ENCODE measurements at places on chromosomes 2 and 18.

GRCh38 chr18:58087928-58088690 is 44.1 kb downstream of the NEDD4L start:
- DNase-seq = peak; percentile 2

DNA sequence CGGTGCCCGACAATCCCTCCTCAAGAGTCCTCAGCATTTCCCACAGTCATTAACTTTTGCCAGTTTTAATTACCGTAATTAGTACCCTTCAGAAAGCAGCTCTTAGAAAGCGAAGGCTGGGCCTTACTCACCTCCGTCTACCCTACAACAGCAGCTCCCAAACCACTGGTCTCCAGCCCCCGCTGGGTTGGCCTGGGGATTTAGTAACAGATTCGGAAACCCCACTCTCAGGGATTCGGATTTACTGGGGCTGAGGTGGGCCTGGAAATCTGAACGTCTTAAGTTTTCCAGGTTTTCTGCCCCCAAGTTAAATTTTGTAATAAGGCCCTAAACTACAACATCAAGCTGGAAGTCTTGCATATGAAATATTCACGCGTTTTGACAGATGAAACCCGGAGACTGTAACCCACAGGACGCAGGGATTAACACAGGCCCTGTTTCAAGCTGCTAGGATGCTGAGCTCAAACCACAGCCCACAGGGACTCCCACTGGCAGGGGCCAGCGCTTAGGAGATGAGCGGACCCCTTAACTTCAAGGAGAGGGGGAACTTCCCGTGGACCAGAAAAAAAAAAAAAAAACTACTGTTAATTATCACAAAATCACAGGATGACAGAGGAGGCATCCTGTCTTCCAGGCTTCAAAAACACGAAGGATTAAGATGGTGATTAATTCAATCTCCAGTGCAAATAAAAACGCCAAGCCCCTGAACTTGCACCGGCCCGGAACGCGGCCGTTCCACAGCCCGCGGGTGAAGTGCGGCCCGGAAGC is 985 bp downstream of the ILKAP start:
- no peak for DNase-seq

DNA sequence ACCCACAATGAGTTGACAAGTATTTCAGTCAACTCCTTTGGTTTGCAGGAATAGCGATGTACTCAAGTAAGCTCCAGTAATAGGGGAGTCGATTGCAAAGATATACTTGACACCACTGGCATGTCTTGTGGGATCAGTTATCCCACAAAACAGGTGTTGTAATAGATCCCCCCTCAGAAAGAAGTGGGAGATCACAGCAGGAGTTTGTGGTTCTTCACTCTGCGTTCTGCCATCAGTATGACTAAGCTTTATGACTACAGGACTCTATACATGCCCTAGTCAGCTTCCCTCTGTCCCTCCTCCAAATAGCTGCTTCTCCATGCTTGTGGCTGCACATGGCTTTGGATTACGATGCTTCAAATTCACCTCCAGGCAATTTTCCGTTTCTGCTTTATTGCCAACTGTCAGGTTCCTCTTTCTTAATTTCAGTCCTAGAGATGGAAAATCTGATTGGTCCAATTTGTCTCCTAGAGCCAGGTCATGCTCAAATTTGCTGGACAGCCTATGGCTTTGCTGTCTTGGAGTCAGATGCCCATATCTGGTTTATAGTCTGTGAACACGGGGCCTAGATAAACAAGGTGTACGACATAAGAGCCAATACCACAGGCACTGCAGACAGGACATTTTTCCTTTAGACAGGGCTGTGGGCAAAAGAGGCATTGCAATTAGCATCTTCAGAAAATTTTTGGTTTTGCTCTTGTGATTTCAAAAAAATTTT is 221.7 kb downstream of the PAX3 start:
- DNase-seq = no peak

GRCh38 chr2:55547001-55547400 is 27.5 kb downstream of the CFAP36 start:
- DNase-seq = no peak

- no peak for DNase-seq
These were observed 150.8 kb upstream of the ZEB2 start for GRCh38 chr2:144670738-144671137.

GRCh38 chr2:160892204-160892603 is 268.0 kb upstream of the TANK start:
- no peak for DNase-seq

GRCh38 chr2:134718023-134718816 is 580 bp downstream of the TMEM163 start:
- peak; percentile 25 for DNase-seq

DNA sequence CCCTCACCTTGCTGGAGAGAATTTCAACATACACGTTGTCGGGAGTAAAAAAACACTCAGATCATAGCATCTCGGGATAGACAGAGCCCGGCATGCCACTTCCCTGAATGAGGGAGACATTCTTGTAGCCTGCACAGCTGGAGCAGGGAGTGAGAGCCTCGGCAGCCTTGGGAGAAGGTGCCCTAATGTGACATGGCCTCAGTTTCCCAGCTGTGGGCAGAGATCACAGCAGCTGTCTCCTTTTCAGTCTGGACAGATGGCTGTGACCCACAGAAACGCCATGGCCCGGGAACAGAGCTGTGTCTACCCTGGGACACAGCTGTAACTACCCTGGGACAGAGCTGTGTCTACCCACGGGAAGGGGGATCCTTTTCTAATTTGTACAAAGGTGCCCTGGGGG is 55.9 kb downstream of the HS1BP3 start:
- no peak for DNase-seq

DNA sequence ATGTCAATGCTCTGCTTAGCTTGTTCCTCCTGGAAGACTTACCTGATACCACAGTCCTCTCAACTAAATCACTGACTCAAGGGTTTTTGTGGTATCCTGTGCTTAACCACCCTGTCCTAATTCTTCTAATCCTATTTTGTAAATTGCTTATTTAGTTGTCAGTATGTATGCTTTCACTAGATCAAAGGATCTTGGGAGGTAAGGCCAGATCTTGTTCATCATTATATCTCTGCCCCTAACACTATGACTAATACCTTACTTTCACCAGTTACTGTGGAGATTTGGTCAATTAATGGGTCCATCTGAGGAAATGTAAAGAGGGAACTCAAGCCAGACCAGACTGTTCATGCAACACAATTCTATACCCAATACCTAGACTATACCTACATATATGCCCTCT is 203.2 kb downstream of the GULP1 start:
- DNase-seq = no peak

DNA sequence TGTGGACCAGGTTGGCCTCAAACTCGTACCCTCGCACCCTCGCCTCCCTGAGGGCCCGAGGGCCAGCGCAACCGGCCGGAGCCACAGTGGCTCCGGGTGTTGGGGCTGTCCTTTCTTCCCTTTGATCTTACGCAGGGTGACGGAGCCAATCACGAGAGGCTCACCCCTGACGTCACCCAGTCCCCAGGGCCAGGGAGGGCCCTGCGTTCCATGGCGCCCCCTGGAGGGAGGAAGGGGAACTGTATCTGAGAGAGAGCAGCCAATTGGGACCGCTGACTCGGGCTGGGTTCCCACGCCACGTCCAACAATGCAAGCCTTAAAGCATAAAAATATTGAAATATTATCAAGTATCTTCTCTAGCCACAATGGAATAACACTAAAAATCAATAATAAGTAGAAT is 432.8 kb upstream of the LRRTM4 start:
- DNase-seq = no peak

DNA sequence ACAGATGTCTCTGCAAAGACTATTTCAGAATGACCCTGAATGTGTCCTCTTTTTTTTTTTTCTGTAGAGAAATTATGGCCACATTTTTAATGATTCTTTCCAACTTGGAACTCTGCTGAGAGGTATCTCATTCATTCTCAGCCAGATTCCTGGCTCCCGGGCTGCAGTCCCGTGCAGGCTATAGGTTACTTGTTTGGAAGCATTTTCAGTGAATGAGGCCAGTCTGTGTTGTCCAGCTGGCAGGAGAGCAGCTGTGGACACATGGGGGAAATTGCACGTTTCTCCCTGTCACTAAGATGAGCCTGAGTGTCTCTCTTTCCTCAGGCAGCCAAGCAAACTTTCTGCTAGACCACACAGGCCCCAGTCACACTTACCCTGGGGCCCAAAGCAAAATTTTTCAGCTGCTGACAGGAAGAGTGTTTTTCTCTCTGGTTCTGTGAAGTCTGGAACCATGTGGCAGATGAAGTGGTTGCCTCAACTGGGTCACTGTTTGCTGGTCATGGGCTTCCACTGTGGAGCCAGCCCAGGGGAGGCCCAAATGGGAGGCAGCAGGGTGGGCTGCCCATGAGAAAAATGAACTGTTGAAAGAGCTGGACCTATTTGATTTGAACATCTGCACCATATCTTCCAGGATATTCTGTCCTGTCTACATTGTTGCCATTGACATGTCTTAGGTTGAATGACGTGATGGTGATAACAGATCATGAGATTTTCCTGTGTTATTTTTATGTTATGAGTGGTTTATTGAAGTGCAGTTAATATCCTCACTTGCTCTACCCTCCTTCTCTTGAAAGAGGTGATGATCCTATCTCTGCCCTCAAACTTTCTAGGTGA is 431.2 kb downstream of the LPIN1 start:
- DNase-seq = peak; percentile 30

- no peak for DNase-seq
These were observed 36.6 kb downstream of the VAPA start for GRCh38 chr18:9950289-9951016.

DNA sequence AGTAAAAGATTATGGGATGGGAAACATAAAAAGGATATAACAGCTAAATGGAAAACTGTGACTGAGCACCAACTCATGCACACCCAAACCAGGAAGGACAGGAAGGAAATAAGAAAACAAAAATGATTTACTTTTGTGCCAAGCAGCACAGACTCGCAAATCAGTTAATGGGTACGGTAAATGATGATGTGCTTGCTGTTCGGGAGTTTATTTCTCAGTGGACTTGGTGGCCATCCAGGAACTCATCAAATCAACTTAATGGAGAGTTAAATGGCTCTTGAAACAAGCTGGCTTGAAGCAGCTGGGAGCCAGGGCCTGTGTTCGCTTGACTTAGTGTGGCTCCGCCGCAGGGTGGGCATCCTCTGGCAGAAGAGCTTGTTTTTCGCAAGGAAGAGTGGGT is 36.2 kb downstream of the MTCL1 start:
- no peak for DNase-seq

- no peak for DNase-seq
These were observed 143.3 kb upstream of the KLHL29 start for GRCh38 chr2:23241611-23242245.

DNA sequence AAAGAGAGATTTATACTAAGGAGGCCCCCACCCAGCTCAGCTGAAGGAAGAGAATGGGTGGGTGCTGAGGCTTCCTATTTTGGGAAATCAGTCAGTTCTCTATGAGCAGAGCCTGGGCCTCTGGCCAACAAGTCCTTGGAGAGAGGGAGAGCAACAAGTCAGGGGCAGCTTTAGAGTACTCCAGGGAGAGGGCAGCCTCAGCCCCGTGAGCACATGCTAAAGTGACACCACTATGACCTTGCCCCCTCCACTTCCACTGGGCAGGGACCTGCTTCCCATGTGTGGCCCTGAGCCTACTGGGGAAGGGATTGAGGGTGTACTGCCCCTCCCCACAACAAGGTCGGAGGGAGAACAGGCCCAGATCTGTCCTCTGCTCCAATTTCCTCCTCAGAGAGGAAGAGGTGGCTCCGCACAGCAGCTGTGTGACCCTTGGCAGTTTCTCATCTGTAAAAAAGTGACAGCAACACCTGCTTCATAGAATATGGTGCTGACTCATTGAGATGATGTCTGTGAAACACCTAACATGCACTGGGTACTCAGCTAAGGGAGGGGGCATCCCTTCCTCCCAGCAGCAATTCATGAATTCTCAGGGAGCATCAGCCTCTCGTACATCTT is 72.9 kb downstream of the CLHC1 start:
- no peak for DNase-seq

DNA sequence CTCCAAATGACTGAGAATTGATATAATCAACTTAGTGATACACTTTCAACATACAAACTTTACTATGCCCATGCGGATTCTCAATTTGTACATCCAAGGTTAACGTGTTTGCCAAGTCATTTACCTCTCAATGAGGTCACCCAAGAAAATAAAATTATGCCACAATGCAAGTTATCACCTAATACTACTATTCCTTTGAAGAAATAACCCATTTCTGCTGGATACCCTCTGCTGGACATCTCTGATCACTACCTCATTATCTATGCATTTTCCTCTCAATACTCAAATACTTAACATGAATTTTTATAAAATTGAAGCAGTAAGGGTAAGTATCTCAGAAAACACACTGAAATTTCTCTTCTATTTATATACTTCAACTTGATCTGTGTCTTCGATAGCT is 12.7 kb downstream of the HNRNPLL start:
- DNase-seq = no peak

- no peak for DNase-seq
These were observed 63.6 kb downstream of the TNP1 start for GRCh38 chr2:216796115-216796840.

DNA sequence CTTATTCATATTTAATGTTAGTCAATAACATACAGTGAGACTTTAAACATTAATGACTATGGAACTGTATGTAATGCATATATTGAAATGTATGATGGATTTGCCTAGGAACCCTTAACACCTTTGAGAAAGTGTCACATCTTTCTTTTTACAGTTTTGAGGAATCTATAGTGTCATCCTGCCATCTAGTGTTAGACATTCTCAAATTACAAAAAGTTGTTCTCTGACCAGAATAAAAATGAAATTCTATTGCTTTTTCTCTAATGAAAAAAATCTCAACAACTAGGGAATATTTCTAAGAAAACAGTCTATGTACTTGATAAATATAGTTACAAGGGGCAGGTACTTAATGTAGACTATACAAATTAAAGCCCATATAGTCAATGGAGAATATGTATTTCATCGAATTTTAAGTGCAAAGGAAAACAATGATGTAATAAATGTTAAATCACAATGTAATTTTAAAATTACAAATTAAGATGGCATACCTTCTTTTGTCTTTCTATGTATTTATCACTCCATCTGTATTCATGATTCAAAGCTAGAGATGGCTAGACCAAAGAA is 5.1 kb upstream of the CALCRL start:
- no peak for DNase-seq

DNA sequence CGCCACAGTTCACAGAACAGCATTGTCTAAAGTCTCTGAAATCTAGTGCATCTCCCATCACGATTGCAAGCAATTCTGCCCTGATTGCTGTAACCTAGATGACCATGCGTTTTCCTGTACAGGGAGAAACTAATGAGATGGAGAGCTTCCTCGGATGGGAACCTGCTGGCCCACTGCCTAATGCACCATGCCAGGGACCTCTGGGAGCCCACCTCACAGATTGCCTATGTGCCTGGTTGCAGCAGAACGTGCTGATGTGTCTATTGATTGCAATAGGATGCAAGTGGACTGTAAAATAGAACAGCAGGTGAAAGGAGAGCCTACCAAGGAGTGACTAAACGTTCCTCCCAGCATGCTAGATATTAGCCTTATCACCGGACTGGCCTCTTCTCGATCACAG is 141.0 kb upstream of the RAB12 start:
- no peak for DNase-seq

DNA sequence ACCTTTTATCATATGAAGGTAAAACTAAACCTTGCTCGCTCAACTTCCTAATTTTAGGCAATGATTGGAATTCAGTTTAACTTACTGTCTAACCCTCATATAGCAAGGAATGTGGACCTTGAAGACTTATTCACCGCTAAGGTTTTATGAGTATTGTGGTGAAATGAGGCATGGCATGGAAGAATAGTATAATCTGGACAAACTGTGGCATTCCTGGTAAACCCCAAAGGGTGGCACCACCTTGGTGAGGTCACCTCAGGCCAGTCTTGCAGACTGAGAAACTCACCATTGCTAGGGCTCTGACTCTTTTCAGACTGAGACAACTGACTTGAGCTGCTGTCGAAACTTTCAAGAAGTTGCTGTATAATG is 51.1 kb upstream of the EHBP1 start:
- no peak for DNase-seq
